ENCODE measurements at places on chromosomes 4 and X. TPM values are rescaled to one million over a fixed set of nuclear protein-coding genes. Genes with fewer than 3 reads are reported as not detected.

Gene DDIT4L
- total RNA-seq, result 1.1 TPM

Gene SPANXA2
- not detected for total RNA-seq

Gene SLC34A2
- not detected for total RNA-seq

Gene UGT8
- total RNA-seq, result 0.25 TPM

DNA sequence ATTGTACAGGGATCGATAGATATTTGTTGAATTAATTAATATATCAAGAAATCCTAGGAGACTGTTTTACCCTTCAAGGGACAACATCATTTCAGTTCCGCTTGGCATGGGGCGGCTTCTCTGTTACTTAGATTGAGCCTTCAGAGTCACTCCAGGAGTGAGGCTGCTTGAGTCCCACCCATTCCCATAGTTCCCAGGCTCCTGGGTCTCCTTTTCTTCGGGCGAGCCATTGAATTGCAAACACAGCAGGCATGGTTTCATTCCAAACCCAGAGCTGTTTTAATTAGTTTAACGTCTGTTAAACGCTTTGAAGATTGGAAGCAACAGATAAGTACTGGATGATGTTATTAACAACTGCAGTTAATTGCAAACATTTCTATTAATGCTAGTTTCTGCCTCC, 571 bp upstream of the EDA start:
- no peak overlapping the region for H3K27ac ChIP-seq
- H3K4me1 ChIP-seq, result peaks cover 18% of the 10 kb centered on the region
- DNase-seq, result no peak
- H3K4me3 ChIP-seq, result peak overlapping the region; percentile 21
- H3K27me3 ChIP-seq, result peaks cover 21% of the 10 kb centered on the region

DNA sequence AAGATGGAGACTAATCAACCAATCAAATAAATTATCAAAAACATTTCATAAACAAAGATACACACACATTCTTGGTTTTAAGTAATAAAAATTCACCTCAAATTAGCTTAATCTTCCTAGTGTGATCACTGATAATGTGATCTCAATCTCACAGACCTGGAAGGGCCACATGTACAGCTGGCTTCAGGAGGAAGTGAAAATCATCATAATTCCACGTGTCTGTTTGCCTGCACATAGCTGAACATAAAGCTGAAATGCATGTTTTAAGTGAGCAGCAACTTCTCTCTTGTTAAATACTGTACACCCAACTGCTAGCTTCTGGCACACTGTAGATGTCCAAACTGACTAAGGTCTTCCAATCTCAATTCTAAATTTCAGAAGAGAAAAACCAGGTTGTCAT, 53.8 kb downstream of the ARHGAP6 start:
- H3K4me1 ChIP-seq, result no peaks in the 10 kb centered on the region
- no peaks in the 10 kb centered on the region for H3K36me3 ChIP-seq
- H3K27me3 ChIP-seq, result peaks cover 2% of the 10 kb centered on the region
- DNase-seq, result no peak
- H3K27ac ChIP-seq, result no peak overlapping the region

DNA sequence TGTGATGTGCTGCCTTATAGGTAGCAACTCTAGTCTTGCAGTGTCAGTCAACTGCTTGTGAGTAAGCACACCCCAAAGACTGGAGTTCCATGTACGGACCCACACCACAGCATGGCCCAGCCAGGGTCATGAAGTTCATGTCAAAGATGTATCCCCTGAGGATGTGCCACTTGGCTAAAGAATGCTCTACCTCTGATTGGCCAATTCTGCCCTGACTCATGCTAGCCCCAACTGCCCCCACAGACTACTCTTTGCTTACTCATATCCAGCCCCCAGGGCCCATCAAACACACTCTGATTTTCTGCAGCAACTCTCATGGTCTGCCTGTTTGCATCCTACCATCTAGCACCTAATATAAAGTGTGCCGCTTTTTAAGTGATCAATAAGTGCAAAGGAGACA, 62.5 kb downstream of the CHRDL1 start:
- H3K36me3 ChIP-seq, result no peaks in the 10 kb centered on the region
- no peak overlapping the region for H3K4me3 ChIP-seq

DNA sequence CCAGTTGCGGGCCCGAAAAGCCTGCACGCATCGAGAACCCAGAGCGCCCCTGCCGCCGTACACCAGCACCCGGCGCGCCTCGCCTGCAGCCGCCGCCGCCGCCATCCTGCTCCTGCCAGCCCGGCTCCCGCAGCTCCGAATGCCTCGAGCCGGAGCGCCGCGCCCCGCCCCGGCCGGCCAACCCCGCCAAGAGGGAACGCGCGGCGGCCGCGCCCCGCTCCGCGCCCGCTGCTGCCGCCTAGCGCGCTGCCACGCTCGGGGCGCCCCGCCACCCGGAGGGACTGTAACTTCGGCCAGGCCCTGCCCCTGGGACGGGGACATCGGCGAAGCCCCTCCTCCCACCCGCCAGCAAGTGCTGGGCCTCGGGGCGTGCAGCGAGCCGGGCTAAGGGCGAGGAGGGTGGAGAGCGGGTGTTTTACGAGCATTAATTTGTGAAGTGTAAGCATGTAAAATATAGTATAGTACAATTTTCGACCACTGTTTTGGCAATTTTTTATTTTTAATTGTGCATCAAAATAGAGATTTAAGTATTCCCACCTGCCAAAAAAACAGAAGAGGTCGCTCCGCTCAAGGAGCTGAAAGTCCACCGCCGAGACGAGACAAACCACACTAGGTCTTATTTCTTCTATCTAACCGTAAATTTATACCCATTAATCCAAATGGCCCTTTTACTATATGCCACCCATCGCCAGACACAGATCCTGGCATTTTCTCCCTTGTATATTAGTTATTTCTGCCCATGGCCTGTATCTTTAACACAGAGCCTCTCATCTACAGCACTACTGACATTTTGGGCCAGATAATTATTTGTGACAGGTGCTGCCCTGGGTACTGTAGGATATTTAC, at the start of gene QDPR:
QDPR (minus strand) TSS at position 141 of the 846 bp plus-strand sequence; CDS start at position 105, 36 bp downstream.
- peaks cover 9% of the 10 kb centered on the region for H3K36me3 ChIP-seq
- H3K27ac ChIP-seq, result peak within 1 kb of the TSS; percentile 79
- peaks cover 13% of the 10 kb centered on the region for H3K27me3 ChIP-seq
- peaks cover 29% of the 10 kb centered on the region for H3K4me1 ChIP-seq
- peak; percentile 78 for DNase-seq

GRCh38 chrX:154002215-154002719, 17.4 kb downstream of the IRAK1 start:
- no peaks in the 10 kb centered on the region for H3K27me3 ChIP-seq
- peaks cover 17% of the 10 kb centered on the region for H3K36me3 ChIP-seq
- DNase-seq, result peak; percentile 68
- peak overlapping the region; percentile 59 for H3K4me3 ChIP-seq

GRCh38 chr4:67770422-67770821, 16.2 kb upstream of the GNRHR start:
- no peaks in the 10 kb centered on the region for H3K4me1 ChIP-seq
- no peak for DNase-seq
- no peaks in the 10 kb centered on the region for H3K27me3 ChIP-seq
- H3K36me3 ChIP-seq, result no peaks in the 10 kb centered on the region

DNA sequence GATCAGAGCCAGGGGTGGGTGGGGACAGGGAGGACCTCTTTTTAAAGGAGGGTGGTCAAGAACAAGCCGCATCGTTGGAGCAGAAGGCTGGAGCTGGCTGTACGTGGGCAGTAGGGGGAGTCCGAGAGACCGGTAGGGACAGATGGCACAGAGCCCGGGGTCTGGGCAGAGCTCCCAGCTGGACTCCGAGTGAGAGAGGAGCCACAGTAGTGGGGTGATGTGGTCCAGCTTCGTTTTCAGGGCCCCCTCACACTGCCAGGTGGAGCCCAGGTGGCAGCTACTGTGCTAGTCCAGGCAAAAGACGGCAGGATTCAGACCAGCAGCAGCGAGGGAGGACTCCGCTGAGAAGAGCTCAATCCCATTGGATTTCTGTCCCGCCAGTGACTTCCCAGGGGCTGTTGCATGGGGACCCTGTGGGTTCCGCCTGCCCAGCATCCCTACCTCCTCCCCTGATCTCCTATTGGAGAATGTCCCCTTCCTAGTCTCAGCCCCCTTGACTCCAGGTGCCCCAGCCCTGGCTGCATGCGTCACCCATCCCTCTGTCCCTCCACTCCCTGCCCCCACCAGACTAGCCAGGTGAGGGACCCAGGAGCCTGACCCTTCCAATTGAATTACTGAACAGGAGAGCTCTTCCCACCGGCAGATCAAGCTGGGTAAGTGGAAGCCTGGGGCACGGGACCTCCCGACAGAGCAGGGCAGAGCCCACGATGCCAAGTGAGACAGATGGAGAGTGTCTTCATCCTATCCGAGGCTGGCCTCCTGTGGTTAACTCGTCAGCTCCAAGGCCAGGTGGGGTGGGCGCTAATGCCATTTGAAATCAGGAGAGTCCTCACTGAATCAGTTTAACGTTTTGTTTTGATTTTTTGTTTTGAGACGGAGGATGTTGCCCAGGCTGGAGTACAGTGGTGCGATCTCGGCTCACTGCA, 2.9 kb downstream of the ARHGAP4 start:
- H3K4me1 ChIP-seq, result peaks cover 27% of the 10 kb centered on the region
- H3K27me3 ChIP-seq, result no peaks in the 10 kb centered on the region
- DNase-seq, result no peak

- H3K27ac ChIP-seq, result no peak overlapping the region
- H3K36me3 ChIP-seq, result no peaks in the 10 kb centered on the region
- no peak for DNase-seq
- no peak overlapping the region for H3K4me3 ChIP-seq
Measured at GRCh38 chr4:165709973-165710526, 163.0 kb upstream of the TLL1 start.

- no peaks in the 10 kb centered on the region for H3K27me3 ChIP-seq
- H3K4me1 ChIP-seq, result peaks cover 28% of the 10 kb centered on the region
- DNase-seq, result no peak
- H3K36me3 ChIP-seq, result peaks cover 7% of the 10 kb centered on the region
- H3K27ac ChIP-seq, result peak overlapping the region; percentile 22
- H3K4me3 ChIP-seq, result peak overlapping the region; percentile 84
Measured at GRCh38 chr4:3075652-3075981, 1.1 kb downstream of the HTT start.

DNA sequence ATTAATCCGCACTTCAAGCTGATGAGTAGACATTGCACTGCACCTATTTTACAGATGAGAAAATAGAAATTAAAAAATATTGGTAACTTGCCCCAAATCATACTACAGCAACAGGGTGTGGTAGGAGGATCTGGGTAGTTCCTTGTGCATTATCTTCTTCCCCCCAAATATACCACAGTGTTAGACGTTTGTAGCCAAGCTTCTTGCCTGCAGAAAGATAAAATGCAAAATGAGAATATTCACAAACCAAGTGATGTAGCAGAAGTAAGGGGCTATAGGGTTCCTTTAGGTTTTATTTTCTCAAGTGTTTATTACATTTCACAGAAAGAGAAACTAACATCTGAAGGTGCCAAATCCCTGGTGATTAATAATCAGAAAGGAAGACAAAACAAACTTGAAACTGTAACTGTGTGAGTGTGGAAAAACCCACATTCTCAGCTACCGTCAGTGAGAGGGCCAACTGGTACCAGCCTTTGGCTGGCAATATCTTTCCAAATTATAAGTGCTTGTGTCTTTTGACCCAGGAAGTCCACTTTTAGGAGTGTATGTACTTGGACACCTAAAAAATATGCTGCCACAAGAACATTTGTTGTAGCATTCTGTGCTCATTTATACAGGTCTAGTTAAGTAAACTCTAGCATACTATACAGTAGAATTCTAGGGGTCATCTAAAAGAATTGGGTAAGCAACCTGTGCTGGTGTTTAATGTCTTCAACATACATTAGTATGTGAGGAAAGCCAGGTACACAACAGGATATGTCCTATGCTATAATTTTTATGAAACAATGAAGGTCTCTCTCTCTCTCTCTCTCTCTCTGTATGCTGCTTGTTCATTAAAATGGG, 6.7 kb upstream of the CD38 start:
- H3K27me3 ChIP-seq, result peaks cover 18% of the 10 kb centered on the region
- H3K27ac ChIP-seq, result peak overlapping the region; percentile 74
- DNase-seq, result no peak
- H3K4me3 ChIP-seq, result peak overlapping the region; percentile 25
- H3K36me3 ChIP-seq, result peaks cover 39% of the 10 kb centered on the region
- peaks cover 71% of the 10 kb centered on the region for H3K4me1 ChIP-seq

DNA sequence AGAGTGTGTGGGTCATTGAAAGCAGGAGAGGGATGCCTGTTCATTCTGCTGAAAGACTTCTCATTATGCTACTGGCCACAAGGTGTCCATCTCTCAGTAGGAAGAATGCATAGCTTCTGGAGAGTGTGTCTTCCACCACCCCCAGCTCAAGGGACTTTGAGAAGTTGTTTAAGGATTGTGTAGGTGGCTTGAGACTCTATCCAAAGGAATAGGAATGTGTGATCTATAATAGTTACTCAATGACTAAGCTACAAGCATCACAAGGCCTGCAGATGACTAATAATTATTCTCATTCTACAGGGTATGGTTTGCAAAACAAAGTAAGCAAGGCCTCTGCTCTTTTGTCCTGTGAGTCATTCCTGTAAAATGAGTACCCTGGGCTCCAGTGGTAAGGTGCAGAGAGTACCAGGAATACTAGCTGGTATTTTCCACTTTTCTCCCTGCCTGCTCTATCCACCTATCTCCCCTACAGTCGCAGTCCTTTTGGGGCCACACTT, 279.8 kb upstream of the BOD1L1 start:
- no peaks in the 10 kb centered on the region for H3K4me1 ChIP-seq
- no peaks in the 10 kb centered on the region for H3K27me3 ChIP-seq
- DNase-seq, result no peak
- H3K36me3 ChIP-seq, result no peaks in the 10 kb centered on the region
- no peak overlapping the region for H3K4me3 ChIP-seq
